ENCODE measurements at places on chromosomes 16 and 17.

DNA sequence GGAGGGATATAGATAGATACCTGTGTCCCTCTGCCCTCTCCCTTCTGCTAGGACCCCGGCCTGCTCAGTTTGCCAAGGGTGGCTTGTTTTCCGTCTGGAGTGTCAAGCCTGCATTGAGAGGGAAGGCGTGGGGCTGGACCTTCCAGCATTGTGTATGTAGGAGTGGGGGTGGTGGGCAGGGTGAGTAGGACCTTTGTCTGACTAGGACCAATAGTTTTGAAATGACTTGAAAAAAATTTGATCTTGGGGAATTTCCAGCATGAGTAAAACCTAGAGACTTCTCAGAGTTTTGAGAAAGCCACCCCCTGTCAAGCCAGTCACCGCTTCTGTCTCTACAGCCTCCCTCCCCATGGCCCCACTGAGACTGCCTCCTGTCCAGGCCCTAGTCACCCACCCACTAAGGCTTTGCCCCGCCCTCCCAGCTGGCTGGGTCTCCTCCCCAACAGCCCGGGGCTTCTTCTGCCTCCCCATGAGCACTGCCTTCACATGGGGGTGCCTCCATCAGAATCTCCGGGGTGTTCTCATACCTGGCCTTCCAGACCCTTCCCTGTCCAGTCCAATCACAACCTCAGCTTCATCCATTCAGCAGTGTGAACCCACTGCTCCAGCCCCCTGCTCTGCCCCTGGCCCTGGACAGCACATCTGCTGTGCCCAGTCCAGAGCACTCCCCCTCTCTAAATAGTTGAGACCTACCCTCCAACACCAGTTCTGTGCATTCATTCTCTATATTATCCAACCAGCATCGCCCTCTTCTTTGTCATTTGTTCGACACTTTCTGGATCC is 207.0 kb downstream of the MSI2 start:
- no peak for DNase-seq

DNA sequence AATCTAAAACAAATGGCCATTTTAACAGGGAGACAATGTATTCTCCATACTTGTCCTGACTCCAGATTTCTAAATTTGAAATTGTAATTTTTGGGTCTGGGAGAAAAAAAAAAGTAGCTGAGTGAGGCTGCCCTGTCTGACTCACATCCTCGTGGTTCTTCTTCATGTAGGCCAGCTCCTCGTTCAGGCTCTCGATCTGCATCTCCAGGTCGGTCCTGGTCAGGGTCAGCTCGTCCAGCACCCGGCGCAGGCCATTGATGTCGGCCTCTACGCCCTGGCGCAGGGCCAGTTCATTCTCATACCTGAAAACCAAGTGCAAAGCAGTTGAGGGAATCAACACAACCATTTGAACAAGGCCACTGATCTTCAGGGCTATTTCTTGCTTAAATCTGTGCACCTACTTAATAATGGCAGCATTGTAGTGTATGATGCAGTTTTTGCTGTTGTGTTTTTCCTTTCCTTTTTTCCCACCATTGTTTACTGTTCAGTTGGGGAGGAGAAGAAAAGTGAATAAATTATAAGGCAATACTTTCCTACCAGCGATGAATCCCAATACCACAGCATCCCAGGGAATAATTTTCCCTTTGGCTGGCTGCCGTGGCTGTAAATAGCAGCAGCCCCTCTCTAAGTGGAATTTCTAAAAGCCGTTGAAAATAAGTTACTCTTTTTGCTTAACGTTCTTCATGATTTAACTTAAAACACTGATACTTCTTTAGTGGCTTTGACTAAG is 2.2 kb downstream of the KRT12 start:
- DNase-seq, result no peak

- no peak for DNase-seq
Observed at GRCh38 chr16:11748404-11749254, 6.0 kb upstream of the TXNDC11 start.

DNA sequence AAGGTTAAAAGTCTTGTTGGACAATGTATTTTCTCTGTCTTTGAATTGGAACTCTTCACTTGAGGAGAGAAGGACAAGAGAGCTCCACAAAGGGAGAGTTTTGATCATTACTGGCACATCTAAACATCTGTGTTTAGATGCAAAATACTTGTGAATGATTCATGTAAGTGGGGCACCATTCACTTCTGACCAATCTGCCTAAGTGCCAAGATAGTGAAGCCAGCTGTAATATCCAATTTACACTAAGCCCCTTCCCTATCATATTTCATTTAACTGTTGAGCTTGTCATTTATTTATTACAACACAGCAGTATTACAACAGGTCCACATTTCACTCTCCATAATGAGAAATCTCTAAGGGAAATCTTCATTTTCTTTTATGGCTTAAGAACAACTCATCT is 832.3 kb upstream of the GOT2 start:
- DNase-seq, result no peak

DNA sequence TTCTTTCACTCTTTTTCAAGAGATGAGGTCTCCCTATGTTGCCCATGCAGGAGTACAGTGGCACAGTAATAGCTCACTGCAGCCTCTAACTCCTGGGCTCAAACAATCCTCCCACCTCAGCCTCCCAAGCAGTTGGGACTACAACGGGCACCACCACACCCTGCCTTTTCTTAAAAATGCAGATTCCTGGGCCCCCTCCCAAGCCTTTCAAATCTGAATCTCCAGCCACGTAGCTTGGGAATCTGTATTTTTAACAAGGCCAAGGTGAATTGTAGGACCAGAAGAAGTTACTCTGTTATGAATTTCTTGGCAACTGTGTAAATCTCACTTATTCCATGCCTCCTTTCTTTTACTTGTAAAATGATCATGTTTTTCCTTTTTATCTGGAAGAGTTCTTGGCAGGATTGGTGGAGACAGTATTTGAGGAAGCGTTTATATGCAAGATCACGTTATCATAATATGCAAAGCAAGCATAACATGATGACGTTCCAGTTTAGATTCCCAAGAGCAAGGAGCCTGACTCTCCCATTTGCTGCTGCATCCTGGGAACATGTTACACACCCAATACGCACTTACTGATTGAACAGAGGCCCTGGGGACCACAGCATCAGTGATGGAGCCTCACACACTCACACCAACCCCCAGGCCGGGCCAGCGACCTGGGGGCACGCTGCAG is 44.5 kb downstream of the LITAF start:
- DNase-seq, result no peak

DNA sequence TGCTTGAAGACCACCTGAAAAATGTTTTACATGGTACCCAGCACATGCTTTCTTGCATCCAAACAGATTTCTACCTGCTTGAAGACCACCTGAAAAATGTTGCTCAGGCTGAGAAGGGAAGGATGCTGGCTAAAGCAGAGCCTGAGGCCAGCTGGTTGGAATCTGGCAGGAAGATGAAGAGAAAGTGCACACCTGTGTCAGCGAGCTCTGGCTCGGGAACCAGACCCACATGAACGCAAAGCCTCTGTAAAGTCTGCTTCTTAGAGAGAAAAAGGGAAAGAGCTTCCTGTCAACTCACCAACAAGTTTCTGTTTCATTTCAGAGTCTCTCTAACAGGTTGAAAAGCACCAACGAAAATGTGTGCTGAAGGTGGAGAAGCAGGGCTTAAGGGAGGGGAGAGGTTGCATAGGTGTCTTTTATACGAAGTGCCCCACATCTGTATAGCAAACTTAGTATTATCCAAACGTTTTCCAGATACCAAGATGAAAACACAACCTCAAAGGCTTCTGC is 226.0 kb downstream of the TOX3 start:
- peak; percentile 58 for DNase-seq

- no peak for DNase-seq
Observed at GRCh38 chr16:20141956-20142355, 68.3 kb upstream of the GPR139 start.

DNA sequence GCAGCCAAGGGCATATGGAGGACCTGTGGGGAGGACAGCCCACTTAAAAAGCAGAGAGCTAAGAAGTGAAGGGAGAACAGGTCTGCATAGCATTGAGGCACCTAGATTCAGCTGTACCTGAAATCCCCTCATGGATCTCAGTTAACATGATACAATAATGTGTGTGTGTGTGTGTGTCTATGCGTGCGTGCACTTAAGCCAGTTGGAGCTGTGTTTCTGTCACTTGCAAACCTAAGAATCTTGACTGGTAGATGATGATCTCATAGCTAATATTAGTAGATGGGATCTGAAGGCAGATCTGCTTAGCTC is 1.7 kb upstream of the ITPRIPL2 start:
- no peak for DNase-seq

DNA sequence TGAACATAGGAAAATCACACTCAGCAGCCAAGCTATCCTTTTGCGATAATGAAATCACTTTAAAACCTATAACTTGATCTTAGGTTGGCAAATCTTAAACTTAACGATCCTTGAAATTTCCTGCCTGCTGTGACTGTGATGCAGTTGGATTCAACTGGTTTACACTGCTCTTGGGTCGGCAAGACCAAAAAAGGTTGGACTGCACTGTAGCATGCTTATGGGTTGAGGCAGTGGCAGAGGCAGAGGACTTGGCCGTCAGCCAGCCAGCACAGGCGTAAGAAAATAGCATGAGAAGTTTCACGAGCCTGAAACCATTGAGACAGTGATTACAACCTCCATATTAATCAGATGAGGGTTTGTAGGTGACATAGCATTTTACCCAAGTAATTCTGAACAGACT is 21.4 kb downstream of the WSB1 start:
- no peak for DNase-seq

DNA sequence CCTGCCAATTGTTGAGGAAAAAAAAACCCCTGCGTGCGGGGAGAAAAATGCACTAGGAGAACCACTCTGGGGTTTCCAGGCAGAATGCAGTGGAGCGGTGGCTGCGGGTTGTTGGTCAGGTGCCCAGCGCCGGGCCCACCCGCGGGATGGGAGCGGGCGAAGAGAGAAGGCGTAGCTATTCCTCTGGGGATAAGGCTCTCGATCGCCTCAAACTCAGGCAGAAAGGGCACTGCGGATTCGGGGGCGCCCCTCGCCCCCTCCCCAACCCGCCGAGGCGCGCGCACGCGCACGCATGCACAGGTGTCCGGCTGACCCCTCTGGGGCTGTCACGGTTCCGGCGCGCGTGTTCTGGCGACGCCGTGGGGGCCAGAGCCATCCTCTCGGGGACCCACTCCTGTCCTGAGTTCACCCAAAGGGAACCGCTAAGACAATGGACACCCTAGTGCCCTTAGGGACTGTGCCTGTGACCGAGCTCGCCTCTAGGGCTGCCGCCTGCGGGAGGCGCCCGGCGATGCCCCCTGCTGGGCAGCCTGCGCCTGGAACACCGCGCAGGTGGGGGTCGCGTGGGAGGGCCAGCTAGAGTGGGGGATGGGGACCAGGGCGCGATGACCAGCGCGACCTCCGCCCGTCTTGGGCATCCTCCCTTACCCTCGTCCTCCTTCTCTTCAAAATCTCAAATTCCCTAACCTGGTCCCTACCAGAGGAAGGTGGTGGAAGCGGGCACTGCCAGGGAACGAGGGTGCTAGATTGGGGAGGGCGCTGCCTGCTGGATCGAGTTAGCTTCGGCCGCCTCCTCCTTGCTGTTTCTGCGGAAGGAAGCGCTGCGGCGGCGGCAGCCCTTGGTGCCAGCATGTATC is 14.4 kb upstream of the CBX8 start:
- no peak for DNase-seq

DNA sequence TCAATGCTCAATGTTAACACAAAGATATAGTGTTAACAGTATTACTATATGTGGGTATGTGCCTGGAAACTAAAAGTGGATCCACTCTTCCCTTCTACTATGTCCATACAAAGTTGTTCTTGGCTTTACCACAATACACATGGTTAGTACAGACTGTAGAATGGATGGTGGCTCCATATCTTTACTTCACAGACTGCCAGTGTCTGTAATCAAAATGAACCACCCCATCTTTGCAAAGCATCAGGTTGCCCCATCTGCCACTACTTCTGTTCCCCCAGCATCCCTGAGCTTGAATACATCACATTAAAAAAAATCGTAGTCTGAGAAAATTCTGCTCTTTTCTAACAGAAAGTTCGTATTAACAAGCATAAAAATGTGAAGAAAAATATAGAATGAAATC is 30.0 kb downstream of the USP32 start:
- no peak for DNase-seq

DNA sequence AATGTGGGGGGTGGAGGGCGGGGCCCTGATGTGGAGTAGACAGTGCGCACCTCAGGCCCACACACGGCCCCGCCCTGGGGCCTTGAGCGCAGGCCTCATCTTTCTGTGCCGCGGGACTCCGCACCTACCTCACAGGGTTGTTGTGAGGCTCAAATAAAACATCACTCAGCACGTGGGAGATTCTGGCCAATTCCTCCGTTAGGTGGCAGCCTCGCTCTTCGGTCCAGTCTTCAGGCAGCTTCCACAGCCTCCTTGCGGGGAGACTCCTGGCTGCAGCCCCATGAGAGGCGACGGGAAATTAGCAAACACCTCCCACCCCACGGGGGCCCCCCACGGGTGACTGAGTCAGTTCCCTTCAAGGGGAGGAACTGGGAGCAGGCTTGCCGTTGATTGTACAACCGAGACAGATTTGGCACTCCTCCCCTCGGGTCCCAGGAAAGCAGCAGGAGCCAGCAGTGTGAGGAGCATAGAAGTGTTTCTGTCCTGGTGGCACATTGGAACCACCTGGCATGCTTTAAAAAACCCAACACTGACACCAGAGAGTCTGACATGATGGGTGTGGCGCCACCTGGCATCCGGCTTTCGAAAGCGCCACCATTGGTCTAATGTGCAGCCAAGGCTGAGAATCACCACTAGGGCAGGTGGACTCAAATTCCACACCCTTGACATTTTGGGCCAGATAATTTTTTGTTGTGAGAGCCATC is 7.6 kb downstream of the MRM1 start:
- DNase-seq, result peak; percentile 25

- no peak for DNase-seq
Observed at GRCh38 chr17:58284613-58285421, 4.1 kb upstream of the MPO start.

Measured in pancreas (tissue), 10 donors.